Effector CD8-positive, alpha-beta T cell (primary cell): ENCODE measurements at places on chromosomes 5 and 9.
A peak's percentile ranks its signal among the peaks of the same experiment; 100 is the strongest.

DNA sequence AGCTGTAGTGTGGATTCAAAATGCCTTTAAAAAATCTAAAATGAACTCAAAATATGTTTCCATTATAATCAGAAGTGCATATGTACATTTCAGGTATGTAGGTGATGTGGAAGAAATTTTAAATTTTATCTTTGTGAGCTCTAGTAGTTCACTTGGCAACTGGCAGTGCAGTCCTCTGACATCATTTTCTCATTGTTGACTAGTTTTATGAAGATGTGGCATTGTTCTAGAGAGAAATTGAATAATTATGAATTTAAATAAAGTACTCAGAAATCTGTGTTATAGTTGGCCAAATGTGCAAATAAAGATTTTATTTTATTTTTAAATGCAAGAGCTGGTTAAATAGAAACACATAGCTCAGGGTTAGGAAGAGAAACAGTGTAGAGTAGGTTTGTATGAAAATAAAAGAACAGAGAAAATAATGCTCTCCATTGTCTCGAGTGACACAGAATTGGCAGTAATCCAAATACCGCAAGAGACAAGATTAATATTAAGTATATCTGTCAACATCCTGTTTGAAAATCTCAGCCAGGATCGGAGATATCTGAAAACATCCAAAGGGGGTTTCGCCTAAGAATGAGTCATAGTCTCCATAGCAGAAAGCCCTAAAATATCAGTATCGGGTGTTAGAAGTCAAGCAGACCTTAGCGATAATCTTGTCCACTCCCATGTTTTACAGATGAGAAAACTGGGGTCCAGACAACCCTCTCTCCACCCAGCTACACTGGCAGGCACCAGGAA, 189.4 kb downstream of the CCDC192 start:
- DNase-seq, result no peak

- DNase-seq, result peak; percentile 14
Observed at GRCh38 chr5:140113180-140113698, 670 bp upstream of the PURA start.

DNA sequence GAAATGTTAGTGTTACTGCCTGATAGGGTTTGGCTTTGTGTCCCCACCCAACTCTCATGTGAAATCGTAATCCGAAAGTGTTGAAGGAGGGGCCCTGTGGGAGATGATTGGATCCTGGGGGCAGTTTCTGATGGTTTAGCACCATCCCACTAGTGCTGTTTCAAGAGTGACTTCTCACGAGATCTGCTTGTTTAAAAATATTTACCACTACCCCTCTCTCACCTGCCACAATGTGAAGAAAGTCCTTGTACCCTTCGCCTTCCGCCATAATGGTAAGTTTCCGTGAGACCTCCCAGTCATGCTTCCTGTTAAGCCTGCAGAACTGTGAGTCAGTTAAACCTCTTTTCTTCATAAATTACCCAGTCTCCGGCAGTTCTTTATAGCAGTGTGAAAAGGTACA, 2.6 kb upstream of the RFX3 start:
- DNase-seq, result no peak

DNA sequence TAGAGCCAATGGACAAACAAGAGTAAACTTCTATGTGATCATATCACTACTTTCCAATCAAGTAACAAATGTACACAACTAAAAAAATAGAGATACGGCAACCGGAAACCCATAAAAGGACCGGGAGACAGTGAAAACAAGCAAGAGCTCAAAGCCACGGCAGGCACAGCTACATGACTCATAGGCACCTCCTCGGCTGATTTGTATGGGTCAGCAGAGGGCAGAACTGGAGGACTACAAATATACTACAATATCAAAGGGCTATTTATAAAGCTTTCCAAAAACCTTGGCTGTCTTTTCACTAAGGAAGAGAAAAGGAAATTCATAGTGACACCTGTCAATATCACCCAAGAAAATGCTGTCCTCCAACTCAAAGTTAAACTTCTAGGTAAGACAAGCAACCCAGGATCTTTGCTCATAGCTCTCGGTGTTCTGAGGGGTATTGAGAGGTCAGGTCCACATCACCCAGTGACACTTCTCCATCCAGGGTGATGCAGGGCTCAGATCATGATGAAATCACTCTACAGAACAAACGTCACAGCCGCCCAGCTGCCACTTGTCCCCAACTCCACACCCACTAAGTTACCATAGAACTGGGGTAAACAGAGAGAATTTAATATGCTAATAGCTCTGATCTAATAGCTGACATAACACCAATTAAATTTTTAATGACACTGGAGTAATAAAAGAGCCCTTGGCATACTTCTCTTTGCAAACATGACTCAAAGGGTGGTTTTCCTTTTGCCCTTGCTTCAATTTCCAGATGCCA, 41.3 kb downstream of the PFDN1 start:
- DNase-seq, result no peak

DNA sequence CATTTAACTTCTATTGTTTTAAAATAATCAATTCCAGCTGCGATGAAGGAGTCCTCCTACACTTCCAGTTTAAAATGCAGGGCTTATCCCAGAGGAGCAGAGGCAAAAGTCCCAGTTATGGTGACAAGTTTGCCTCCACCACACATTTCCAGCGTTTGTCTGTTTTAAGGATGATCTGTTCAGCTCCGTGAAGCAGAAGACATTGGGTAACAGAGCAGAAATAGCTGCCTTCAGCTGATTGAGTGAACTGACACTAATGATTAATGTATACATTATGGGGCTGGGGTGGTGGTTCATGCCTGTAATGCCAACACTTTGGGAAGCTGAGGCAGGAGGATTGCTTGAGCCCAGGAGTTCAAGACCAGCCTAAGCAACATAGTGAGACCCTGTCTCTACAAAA, 127.6 kb downstream of the HSD17B3 start:
- DNase-seq, result no peak

DNA sequence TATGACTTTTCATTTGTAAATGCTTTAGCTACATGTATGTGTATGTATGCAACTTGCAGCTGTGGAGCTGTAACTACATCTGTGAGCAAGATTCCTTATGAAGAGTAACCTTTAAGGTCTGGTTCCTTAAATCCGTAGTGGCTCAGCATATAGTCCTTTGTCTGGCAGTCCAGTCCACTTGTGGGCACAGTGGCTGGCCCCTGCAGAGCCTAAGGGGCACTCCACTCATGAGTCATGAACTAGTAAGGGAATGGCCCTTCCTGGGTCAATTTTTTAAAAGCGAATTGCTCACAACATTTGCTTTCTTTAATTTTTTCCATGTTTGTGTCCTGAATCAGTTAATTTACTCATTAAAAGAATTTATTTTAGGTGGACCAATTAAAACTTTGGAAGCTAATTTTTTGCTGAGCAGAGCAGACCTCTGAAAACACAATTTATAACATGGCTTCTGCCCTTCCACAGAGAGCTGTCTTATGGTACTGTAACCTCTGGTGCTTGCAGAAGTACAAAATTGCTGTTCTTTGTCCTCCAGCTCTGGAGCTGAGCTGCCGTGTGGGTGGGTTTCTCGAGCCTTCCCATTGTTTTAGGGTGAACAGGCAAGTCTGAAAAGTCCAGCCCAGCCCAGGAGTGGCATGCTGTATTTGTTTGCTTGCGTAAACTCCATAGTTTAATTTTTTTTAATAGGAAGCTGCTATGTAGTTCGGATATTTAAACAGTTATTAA, 110.1 kb downstream of the MVB12B start:
- DNase-seq, result no peak

GRCh38 chr5:142833517-142834449, 63.6 kb downstream of the ARHGAP26 start:
- DNase-seq, result no peak

- no peak for DNase-seq
Observed at GRCh38 chr5:157494178-157494832, 34.3 kb downstream of the NIPAL4 start.

- DNase-seq, result no peak
Observed at GRCh38 chr5:168964182-168964581, 336.8 kb downstream of the SLIT3 start.

GRCh38 chr5:116626272-116626723, 51.7 kb upstream of the SEMA6A start:
- no peak for DNase-seq

DNA sequence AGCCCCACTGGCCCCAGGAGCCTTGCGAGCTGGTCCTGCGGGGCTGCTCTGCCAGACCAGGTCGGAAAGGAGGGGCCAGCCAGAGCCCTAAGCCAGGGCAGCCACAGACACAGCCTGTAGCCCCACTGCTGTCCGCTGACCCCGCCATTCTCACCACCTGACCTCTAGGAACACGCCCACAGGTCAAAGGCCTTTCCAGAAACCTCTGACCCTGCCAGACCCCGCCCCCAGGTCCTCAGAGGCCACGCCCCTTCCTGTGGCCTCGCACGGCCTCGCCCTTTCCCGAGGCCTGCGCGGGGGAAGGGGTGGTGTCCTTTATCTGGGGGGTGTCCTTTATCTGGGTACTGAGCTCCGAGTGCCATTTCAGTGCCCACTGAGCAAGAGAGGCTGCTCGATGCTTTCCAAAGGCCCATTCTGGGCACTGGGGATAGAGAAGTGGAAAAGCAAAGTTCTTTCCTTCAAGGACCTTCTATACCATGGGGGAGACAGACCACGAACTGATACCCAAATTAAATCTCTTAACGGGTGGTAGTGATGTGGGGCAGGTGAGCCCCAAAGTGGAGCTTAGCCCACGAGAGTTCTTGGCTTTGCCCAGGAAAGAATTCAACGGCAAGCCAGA, 46.5 kb downstream of the P4HA2 start:
- DNase-seq, result no peak

- no peak for DNase-seq
Observed at GRCh38 chr5:180637962-180638680, 11.3 kb downstream of the FLT4 start.

DNA sequence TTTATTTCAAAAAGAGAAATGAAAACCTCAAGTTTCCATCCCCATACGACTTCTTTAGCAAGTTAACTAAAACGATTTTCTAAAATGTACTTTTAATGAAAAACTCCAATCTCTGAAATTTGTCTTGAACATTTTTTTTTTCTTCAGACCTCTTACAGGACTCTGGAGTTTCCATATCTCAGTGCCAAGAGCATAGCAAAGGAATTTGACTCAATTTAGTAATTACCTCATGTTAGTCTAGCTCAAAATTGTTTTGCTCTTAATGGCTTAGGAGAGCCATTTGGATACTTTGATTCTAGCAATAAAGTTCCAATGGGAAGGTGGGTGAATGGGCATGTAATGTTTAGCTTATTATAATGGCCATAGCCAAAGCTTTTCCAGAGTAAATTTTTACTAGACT, 26.0 kb upstream of the SPATA31D4 start:
- no peak for DNase-seq

GRCh38 chr9:99034149-99034548, 70.8 kb upstream of the TGFBR1 start:
- no peak for DNase-seq

DNA sequence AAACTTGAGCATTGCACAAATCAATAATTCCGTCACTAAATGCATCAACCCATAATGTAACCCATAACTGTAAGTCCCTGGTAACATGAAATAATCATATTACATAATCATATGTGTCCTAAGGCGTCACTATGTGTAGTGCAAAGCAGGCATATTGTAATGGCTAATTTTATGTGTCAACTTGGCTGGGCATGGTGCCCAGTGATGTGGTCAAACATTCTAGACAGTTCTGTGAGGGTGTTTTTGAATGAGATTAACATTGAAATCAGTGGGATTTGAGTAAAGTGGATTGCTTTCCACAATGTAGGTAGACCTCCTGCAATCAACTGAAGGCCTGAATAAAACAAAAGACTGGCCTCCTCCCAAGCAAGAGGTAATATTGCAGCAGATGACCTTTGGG, 794.4 kb upstream of the ACO1 start:
- no peak for DNase-seq

DNA sequence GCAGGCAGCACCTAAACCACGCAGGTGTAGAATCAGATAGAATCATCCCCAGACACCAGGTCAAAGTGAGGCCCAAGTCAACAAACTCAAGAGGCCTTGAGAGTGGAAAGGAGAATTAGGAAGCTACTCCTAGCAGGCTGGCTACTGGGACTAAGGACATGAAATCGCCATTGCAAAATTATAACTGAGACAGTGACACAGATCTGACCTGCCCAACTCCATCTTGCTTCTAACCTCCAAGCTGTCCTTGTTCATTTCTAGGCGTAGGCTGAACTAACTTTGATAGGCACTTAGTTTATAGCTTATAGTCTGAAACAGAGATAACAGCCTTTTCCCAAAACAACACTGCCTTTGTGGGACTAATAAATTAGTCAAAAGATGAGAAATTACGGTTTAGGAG, 52.8 kb downstream of the ACTL7B start:
- no peak for DNase-seq

DNA sequence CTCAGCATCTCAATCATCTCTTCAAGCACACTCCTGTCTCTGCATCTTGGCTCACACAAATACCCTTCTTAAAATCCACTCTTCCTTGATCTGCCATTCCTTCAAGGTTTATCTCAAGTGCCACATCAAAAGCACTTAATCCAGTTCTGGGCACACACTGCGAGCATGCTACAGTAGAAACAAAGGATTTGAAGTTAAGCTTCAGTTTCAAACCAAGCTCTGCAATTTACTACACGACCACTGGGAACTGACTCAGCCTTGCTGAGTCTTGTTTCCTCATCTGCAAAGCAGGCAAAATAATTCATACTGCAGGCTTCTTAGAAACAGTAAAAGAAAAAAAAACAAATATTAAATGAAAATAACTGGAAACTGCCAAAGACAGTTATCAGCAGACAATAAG, 50.5 kb upstream of the CTNNAL1 start:
- no peak for DNase-seq

- no peak for DNase-seq
Observed at GRCh38 chr9:110537841-110538646, 41.5 kb downstream of the SVEP1 start.

DNA sequence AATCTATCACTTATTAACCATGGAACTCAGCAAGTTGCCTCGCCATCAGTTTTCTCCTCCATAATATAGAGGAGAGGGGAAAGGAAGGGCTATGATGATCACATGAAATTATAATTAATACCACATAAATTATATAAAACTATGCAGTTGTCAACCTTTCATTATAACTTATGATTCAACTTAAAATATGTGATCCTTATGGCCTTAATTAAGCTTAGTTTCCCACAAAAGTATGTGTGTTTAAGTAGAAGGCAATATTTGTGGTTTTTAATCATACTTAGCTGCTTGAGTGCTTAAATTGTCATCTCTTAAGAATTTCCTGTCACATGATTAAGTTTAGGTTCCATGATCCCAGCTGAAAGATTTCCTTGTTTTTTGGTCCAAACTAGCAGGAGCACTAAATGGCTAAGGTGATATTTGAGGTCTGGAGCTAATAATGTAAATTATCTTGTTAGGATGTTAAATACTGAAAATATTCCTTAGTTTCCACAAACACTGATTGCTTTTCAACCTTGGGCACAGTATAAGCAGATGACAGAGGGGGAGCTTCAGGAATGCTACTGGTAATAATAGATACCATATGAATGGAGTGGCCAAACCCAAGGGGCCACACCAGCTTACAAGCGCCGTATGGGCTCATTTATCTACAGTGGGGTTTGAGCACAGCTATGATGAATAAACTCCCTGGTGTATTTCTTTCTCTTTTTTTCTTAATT, 26.4 kb upstream of the F2R start:
- DNase-seq, result no peak

- DNase-seq, result no peak
Observed at GRCh38 chr5:104265531-104266140, 703.0 kb upstream of the NUDT12 start.

- no peak for DNase-seq
Observed at GRCh38 chr5:140072812-140073211, 29.7 kb upstream of the NRG2 start.
